ENCODE measurements at places on chromosomes 16 and 17. TPM values are rescaled to one million over a fixed set of nuclear protein-coding genes. Genes with fewer than 3 reads are reported as not detected.

- peak; percentile 28 for DNase-seq
- no peaks in the 10 kb centered on the region for H3K27me3 ChIP-seq
- H3K27ac ChIP-seq = peak overlapping the region; percentile 94
- peak overlapping the region; percentile 96 for H3K4me3 ChIP-seq
Measured at GRCh38 chr17:413016-413350, 60.4 kb upstream of the RPH3AL start.

DNA sequence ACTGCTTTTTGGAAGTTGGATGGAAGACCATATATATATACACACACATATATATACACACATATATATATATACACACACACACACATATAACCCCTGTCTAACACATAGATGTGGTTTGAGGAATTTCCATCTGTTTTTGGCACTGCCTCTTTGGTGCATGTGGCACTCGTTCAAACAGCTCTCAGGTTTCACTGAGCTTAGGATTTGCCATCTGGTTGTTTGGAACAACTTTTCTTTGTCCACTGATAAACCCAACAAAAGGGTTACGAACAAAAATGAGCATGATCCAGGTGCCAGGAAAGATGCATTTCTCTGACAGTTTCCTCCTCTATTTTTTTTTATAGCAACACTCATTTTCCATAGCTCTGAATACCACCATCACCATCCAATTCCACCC is 14.6 kb upstream of the KCNJ16 start:
- H3K36me3 ChIP-seq = no peaks in the 10 kb centered on the region
- H3K27ac ChIP-seq = no peak overlapping the region
- H3K4me1 ChIP-seq = peaks cover 14% of the 10 kb centered on the region
- H3K27me3 ChIP-seq = no peaks in the 10 kb centered on the region
- no peak overlapping the region for H3K4me3 ChIP-seq
- DNase-seq = no peak

- peaks cover 51% of the 10 kb centered on the region for H3K36me3 ChIP-seq
- H3K27me3 ChIP-seq = no peaks in the 10 kb centered on the region
- no peak overlapping the region for H3K4me3 ChIP-seq
- peaks cover 9% of the 10 kb centered on the region for H3K4me1 ChIP-seq
- no peak overlapping the region for H3K27ac ChIP-seq
- DNase-seq = no peak
Measured at GRCh38 chr17:12081720-12082119, 61.0 kb downstream of the MAP2K4 start.

- no peaks in the 10 kb centered on the region for H3K27me3 ChIP-seq
- H3K27ac ChIP-seq = no peak overlapping the region
- peaks cover 25% of the 10 kb centered on the region for H3K4me1 ChIP-seq
- no peak for DNase-seq
- H3K36me3 ChIP-seq = peaks cover 10% of the 10 kb centered on the region
Measured at GRCh38 chr17:55318081-55318480, 53.3 kb downstream of the HLF start.

PYCARD gene
- 15.1 TPM for total RNA-seq

TSPOAP1 gene
- 21.9 TPM for total RNA-seq

DNA sequence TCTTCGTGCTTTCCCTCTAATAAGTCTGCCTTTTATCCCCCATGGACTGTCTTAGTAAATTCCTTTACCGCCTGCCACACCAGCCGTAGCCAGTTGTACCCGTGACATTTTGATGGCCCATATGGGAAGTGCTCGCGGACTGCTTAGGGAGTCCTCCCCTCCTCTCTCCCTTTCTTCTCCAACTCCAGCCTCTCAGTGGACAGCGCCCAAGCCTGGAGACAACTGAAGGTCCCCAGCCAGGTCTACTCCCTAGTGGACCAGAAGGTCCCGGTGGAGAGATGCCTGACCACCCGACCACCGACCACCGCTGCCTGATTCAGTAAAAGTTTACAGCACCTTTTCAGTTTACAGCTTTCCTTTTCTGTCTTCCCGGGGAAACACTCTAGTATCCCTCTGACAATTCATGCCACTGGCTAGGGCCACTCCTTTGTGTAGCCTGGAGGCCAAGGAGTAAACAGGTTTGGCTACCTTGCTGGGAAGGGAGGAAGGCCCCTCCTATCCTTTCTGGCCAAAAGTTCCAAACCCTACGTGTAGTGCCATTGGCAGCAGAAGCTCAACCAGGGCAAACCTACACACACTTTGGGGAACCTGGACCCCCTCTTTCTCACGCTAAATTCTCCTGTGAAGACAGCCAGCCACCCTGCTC is 18.0 kb downstream of the CTRB2 start:
- no peak overlapping the region for H3K4me3 ChIP-seq
- peaks cover 8% of the 10 kb centered on the region for H3K27me3 ChIP-seq
- no peak for DNase-seq
- H3K27ac ChIP-seq = no peak overlapping the region

DNA sequence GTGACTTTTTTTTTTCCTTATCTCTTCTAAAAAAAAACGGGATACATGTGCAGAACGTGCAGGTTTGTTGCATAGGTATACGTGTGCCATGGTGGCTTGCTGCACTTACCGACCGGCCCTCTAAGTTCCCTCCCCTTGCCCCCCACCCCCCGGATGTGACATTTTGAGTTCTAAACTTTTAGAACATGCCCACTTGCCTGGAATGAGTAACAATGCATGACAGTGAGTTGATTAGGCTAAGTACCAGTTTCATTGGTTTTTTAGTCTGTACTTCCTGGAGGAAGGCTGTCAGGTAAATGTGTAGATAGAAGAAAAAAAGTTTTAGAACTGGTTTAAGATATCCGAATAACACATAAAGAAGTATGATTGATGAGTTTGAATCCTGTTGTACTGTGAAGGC is 4.0 kb downstream of the BPTF start:
- peaks cover 3% of the 10 kb centered on the region for H3K27me3 ChIP-seq
- H3K36me3 ChIP-seq = peaks cover 52% of the 10 kb centered on the region
- DNase-seq = no peak
- H3K4me1 ChIP-seq = peaks cover 36% of the 10 kb centered on the region
- H3K4me3 ChIP-seq = peak overlapping the region; percentile 67

PRR11 gene
- total RNA-seq = 51.5 TPM

GRCh38 chr17:48543107-48543853 is 1.6 kb downstream of the HOXB2 start:
- peaks cover 14% of the 10 kb centered on the region for H3K36me3 ChIP-seq
- H3K4me3 ChIP-seq = peak overlapping the region; percentile 94
- peaks cover 1% of the 10 kb centered on the region for H3K27me3 ChIP-seq

MYL4 gene
- not detected for total RNA-seq

- no peak overlapping the region for H3K4me3 ChIP-seq
- no peaks in the 10 kb centered on the region for H3K4me1 ChIP-seq
- H3K27ac ChIP-seq = no peak overlapping the region
Measured at GRCh38 chr17:35775583-35775982, 14.9 kb downstream of the C17orf50 start.

MGAT5B gene
- total RNA-seq = 0.55 TPM

SETD1A gene
- total RNA-seq = 28.9 TPM

DNA sequence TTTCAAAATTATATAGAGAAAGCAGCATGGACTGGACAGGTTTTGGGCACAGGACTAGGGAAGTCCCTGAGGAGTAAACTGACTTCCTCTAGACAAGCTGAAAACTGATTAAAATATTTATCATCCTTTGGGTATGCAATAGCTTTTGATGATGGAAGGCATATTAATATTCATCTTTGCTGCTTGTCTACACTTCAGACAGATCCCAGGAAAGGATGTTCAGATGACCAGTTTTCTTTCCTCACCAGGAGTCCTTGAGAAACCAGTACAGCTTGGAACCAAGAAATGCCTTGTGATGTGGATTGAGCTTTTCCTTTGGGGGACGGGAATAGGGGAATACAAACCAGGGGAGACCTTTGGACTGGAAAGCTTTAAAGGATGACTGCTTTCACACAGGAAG is 195.5 kb downstream of the FTO start:
- no peaks in the 10 kb centered on the region for H3K27me3 ChIP-seq
- H3K4me3 ChIP-seq = no peak overlapping the region
- no peak overlapping the region for H3K27ac ChIP-seq

- no peak overlapping the region for H3K4me3 ChIP-seq
- H3K27ac ChIP-seq = no peak overlapping the region
Measured at GRCh38 chr17:64472564-64472963, 23.6 kb downstream of the MILR1 start.

RGS11 gene
- 0.46 TPM for total RNA-seq

DNA sequence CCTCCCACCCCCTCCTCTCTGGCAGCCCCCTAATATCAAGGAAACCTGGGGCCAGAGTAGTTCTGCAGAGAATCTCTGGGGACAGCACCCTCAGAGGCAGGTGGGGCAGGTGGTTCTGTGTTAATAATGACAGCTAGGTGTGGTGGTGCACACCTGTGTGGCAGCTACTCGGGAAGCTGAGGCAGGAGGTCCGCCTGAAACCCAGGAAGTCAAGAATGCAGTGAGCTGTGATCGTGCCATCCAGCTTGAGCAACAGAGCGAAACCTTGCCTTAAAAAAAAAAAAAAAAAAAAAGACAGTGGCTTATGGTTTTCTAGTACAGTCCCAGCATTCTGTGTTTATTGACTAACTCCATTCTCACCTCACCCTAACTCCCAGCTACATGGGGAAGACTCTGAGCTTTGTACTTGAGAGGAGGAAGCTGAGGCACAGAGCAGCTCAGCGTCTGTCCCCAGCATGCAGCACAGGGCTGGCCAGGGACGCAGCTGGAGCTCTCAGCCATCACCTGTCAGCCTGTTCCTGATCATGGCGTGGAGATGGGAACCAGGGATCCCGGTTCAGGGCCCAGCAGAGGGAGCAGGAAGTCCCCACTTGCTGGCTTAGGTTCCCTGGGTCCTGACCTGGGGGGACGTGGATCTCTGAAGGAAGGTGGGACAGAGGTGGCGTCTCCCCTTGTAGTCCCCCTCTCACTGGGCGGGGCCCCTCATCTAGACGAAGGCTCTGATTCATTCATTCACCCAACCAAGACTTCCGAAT is 6.1 kb downstream of the DBNDD1 start:
- no peaks in the 10 kb centered on the region for H3K36me3 ChIP-seq
- H3K27ac ChIP-seq = no peak overlapping the region
- peaks cover 16% of the 10 kb centered on the region for H3K27me3 ChIP-seq
- peaks cover 10% of the 10 kb centered on the region for H3K4me1 ChIP-seq
- DNase-seq = no peak

GRCh38 chr17:75921596-75921995 is 16.9 kb upstream of the MRPL38 start:
- H3K4me3 ChIP-seq = no peak overlapping the region
- peaks cover under 1% of the 10 kb centered on the region for H3K36me3 ChIP-seq
- H3K27ac ChIP-seq = no peak overlapping the region
- DNase-seq = no peak
- H3K4me1 ChIP-seq = peaks cover 2% of the 10 kb centered on the region

LDHD gene
- total RNA-seq = not detected

ZFPM1 gene
- total RNA-seq = 12.9 TPM

- H3K27me3 ChIP-seq = peaks cover 4% of the 10 kb centered on the region
- no peak for DNase-seq
Measured at GRCh38 chr17:64773836-64774761, 112.0 kb upstream of the SMURF2 start.

ABHD15 gene
- total RNA-seq = 20.2 TPM

DNA sequence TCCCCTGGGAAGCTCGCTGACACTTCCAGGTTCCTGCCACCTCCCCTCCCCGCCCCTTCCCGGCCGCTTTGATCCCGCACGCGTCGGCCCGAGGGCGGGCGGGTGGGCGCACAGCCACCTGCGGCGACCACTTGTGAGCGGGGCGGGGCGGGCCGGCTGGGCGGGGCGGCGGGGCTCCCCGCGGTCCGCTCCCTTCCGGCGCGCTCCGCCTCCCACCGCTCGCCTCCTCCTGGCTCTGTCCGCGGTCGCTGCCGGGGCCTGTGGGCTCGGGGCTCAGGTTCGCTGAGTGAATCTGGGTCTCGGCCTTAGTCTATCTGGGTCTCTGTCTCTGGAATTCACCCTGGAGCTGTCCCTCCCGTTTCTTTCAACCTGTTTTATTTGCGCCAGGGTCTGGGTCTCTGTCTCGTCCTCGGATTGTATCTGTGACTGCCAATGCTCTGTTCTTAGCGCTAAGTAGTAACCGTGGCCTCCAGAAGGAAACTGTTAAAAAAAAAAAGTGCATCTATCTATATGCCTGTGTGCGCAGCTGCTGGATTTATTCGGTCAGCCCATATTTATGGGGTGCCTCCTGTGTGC is 2.7 kb upstream of the HES7 start:
- H3K4me1 ChIP-seq = peaks cover 40% of the 10 kb centered on the region
- peak overlapping the region; percentile 94 for H3K4me3 ChIP-seq
- peak; percentile 49 for DNase-seq
- peaks cover 43% of the 10 kb centered on the region for H3K27me3 ChIP-seq

TMEM106A gene
- 18.5 TPM for total RNA-seq

- peaks cover 42% of the 10 kb centered on the region for H3K36me3 ChIP-seq
- no peaks in the 10 kb centered on the region for H3K27me3 ChIP-seq
- no peak overlapping the region for H3K27ac ChIP-seq
- DNase-seq = no peak
Measured at GRCh38 chr16:56748191-56748590, 18.3 kb downstream of the NUP93 start.

MT4 gene
- not detected for total RNA-seq

DNA sequence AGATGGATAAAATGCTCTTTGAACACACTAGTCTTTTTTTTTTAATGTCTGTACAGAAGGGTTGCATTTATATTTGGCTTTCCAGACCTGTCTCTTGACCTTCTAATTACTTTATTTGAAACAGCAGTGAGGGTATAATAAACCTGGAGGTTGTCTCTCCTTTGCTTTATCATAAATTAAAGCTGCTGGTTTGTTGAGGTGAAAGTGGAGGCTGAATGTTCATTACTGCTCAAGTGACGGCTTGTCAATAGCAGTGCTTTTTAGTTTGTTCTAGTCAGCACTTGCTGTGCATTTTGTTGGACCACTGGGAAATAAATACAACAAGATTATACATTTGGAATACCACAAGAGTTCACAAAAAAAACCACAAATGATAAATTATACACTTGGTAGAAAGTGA is 264.2 kb downstream of the IRX3 start:
- no peak overlapping the region for H3K4me3 ChIP-seq
- DNase-seq = no peak
- no peak overlapping the region for H3K27ac ChIP-seq
- no peaks in the 10 kb centered on the region for H3K4me1 ChIP-seq

- no peaks in the 10 kb centered on the region for H3K27me3 ChIP-seq
- no peak overlapping the region for H3K27ac ChIP-seq
- peaks cover 14% of the 10 kb centered on the region for H3K36me3 ChIP-seq
- H3K4me1 ChIP-seq = no peaks in the 10 kb centered on the region
- no peak overlapping the region for H3K4me3 ChIP-seq
- DNase-seq = no peak
Measured at GRCh38 chr16:24577167-24577566, 37.8 kb downstream of the RBBP6 start.

GRCh38 chr17:77995146-77995852 is 36.8 kb downstream of the TNRC6C start:
- no peaks in the 10 kb centered on the region for H3K36me3 ChIP-seq
- no peaks in the 10 kb centered on the region for H3K27me3 ChIP-seq
- H3K27ac ChIP-seq = no peak overlapping the region
- no peak overlapping the region for H3K4me3 ChIP-seq
- peaks cover 19% of the 10 kb centered on the region for H3K4me1 ChIP-seq

Measured in activated T-helper 2 cell treated with anti-CD3 and anti-CD28 coated beads, Interferon-gamma antibody, Interleukin-2, Interleukin-4, amounts not matched to agents 10 μg/mL and 5 μg/mL and 100 μg/mL, durations not matched to agents 14 hours and 24 hours and 36 hours (primary cell).